ENCODE measurements at places on chromosomes 7 and 10.

DNA sequence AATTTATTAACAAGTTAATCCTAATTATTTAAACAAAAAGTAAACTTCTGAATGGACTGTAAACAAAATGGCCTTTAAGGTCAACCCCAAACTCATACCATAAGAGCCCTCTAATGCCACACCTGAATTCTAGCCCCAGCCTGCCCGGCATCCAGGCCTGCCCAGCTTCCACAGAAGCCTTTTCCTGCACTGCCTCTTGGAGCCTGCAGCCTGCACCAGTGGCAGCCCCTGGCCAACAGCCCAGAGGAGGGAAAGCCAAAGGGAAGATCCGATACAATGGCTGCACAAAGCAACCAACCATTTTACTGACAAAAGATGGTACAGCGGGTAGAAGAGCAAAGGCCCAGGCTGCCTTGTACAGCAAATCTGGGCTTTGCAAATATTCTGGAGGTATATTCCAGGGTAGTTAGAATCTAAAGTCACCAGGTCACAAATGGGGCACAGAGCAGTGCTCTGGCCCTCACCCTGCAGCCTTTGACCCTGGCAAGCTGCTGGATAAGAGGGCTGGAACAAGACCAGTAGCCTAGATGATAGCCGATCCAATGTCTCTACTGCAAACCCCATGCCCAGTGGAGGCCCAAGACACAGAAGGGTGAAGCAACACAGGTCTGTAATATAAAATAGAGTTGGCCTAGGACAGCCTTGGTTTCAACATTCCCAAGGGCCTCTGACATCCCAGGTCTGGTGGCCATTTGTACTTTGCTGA is 12.5 kb upstream of the CH25H start:
- no peak for DNase-seq

DNA sequence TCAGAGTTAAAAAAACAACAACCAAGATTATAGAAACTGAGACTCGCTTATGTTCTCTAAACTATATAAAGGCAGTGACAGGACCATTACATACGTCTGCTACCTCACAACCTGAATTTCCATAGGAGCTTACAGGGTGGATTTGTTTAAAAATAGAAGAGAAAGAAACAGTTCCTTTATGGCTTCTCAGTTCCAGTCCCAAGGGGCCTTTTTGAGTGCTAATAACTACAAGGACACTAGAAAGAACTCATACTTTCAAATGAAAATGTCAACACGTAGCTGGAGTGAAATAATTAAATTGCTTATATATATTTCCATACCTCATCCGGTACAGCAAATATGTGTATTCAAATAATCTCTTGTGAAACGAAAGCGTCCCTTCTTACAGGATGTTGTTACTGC is 19.7 kb downstream of the TSPAN12 start:
- DNase-seq: no peak

- DNase-seq: no peak
Observed at GRCh38 chr7:121278120-121279021, 50.4 kb upstream of the WNT16 start.

DNA sequence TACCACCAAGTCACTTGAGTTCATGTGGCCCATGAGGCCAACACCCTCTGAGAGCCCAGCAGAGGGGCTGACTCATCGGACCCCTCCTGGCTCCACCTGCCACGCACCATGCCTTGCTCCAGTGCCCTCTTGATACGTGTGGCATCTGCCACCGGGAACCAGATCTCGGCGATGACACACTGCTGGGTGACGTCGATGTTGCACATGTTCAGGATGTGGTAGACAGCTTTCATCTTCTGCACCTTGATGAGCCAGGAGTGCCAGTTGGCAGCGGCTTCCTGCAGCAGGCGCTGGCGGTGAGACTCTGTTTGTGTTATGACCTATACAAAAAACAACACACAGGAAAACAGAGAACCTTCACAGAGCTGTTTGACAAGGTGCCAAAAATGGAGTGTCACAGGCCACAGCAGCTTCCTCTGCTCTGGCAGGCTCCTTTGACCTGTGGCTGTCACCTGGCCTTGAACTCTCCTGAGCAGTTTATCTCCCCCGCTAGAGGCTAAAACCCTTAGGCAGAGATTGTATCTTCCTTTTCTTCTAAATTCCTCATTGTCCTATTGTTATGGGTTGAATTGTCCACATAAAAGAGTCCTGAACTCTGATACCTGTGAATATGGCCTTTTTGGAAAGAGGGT is 45.2 kb upstream of the TMEM213 start:
- DNase-seq: peak; percentile 95

GRCh38 chr10:21099291-21100062 is 202.4 kb upstream of the NEBL start:
- DNase-seq: no peak

DNA sequence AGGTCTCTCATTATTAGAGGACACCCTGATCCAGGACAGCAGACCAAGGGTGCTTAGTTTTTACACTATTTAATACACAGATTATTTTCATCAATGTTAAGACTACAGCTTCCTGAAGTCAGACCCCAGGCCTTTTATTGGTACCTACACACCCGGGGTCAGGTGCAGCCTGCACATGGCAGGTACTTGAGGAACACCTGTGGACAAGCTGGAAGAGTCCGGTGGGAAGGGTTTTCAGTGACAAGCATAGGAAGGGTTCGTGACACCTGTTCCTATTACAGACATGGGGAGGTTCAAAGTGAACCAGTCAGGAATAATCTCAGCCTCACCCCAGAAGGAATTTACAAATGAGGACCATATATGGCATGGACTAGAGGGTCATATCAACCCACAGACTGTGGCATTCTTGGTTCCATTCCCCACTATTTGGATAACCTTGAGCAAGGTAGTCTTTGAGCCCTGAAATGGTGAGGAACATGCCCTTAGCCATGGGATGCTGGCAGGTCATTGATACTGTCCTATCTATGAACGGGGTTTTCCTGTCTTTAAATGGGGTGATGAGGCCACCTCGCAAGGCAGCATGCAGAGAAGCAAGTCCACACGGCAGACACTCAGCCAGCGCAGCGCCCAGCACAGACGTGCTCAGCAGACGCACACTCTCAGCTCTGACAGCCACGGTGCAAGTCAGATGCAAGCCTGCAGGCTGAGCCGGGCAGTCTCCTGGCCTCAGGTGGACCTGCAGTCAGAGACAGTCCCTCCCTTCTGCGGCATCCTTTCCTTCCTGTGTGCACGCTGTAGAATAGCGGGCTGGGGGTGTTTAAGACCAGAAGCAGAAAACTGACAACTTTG is 624.9 kb downstream of the PTPRN2 start:
- no peak for DNase-seq

DNA sequence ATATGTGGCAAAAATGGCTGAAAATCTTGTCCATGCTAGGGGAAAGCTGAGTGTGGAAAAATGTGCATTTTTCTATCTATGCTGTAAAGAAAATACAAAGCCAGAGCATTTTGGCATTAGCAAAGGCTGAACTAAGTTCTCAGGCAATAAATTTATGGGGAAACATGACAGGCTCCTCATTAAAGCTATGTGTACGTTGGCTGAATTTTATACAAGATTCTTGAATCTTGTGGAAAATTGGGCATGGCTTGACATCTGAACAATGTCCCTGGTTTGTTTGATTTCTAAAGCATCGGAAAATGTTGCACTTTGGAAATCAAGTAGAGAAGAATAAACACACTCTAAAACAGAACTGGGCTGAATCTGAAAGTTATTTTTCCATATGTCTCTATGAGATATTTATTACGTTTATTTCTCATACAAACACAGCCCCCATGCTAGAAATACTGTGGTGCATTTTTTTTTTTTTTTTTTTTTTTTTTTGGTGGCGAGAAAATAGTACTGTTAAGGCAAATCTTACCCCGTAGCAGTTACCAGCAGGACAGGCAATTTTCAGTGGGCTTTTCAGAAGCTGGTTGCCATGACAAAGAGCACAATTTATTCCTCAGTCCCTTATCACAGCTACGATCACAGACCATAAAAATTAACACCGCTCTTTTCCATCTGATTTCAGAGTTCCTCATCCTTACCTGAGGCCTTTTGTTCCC is 16.9 kb downstream of the CPA1 start:
- no peak for DNase-seq

DNA sequence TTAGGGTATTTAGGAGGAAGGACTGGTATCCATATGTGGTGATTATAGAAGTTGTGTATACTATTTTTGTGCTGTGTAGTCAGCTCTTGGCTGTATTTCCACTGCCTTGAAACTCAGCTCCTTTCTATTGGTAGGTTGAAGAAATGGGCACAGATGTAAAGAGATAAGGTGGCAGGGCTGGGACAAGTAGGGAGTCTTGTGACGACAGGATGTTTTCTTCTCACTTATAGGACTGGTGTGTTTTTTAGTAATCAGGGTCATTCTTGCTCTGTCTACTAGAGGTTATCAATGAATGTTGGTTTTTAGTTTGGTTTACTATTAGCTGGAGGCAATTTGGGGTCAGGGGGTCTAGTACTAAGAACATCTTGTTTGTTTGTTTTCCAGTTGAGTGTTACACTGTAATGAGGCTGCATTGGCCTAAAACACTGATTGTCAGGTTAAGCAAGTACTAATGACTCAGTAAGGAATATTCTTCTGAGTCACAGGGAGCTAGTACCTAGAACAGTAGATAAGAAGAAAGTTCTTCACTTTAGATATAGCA is 11.8 kb downstream of the UBN2 start:
- no peak for DNase-seq

- DNase-seq: no peak
Observed at GRCh38 chr10:5305374-5305773, 59.4 kb upstream of the UCN3 start.

GRCh38 chr7:100476903-100477870 is 1.8 kb downstream of the TSC22D4 start:
- no peak for DNase-seq

- no peak for DNase-seq
Observed at GRCh38 chr10:73998929-73999691, 1.2 kb downstream of the VCL start.

DNA sequence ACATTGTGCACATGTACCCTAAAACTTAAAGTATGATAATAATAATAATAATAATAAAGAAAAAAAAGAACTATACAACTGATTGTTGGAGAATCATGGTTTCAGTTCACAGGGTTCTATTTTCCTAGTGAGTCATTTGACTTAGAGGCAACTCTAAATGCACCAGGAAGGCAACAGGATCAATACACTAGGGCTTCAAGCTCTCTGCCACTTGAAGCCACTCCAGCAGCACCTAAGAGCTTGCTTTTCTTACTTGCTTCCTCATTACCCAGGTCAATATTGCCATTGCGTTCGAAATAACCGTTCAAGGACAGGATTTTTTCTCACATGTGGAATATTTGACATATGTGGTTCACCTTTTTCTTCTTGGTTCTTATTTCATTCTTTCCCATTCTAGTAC is 189.7 kb downstream of the GRM3 start:
- no peak for DNase-seq

DNA sequence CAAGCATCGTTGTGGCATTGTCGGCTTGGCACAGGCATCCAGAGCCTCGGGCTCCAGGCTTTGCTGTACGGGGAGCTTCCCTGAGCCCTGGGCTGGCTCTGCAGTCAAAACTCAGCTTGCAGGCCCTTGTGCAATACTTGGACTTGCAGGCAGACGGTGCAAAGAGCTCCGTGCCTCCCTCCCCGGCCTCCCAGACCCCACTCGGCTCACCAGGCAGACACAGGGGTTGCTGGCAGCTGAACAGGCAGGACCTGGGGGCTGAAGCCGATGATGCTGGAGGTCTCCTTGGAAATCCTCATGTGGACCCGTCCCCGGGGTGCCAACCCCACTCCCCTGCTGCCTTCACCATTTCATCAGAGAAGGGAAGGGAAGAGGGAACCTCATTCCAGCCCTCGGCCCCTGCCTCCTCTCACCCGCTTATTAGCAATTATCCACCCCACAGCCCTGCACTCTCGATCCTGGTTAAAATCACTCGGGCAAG is 59.6 kb upstream of the GNA12 start:
- DNase-seq: no peak

- DNase-seq: no peak
Observed at GRCh38 chr10:49123981-49124950, 8.9 kb upstream of the VSTM4 start.

DNA sequence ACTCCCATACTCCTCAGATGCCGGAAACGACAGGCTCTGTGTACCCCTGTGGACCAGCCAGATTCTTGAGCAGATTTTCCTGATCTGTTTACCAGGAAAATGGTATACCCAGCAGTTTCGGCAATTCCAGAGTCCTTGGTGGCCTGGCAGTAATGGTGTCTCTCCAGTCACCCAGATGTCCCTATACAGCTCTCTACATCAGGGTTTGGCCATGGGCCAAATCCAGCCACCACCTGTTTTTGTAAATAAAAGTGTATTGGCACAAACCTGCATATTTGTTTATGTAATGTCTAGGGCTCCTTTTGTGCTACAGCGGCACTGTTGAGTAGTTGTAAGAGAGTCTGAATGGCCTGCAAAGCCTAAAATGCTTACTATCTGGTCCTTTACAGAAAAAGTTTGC is 491.3 kb downstream of the RPS24 start:
- no peak for DNase-seq

DNA sequence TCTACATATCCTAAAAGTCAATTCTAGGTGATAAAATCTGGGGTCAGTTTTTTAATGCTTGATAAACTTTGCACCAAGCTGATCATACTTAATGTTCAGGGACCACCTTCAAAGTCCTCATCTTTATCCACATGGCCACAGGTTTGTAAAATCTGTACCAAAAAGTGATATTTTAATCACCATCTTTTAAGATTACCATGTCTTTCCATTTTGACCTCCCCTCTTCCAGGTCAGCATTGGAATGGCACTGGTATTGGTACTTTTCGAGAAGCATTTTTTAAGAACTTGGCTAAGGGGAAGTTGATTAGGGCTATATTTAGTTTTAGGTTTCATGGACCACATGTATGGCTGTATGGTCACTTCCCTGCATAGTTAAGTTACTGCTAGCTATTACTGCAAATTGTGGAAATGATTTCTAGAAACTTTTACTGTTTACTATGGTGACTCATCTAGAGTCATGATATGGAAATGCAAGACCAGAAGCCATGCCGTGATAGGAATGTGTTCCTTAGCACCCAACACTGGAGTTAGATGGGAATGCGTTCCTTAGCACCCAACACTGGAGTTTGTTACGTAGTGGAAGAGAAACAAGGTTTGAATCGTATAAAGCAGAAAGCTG is 50.8 kb upstream of the ABLIM1 start:
- no peak for DNase-seq

DNA sequence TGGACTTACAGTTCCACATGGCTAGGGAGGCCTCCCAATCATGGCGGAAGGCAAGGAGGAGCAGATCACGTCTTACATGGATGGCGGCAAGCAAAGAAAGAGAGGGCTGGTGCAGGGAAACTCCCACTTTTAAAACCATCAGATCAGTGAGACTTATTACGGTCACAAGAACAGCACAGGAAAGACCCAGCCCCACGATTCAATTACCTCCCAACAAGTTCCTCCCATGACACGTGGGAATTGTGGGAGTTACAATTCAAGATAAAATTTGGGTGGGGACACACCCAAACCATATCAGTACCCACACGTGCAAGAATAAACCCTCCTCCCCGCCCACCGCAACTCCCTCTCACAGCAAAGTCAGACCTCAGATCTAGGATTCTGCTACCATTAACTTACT is 4.5 kb upstream of the AIFM2 start:
- DNase-seq: no peak

DNA sequence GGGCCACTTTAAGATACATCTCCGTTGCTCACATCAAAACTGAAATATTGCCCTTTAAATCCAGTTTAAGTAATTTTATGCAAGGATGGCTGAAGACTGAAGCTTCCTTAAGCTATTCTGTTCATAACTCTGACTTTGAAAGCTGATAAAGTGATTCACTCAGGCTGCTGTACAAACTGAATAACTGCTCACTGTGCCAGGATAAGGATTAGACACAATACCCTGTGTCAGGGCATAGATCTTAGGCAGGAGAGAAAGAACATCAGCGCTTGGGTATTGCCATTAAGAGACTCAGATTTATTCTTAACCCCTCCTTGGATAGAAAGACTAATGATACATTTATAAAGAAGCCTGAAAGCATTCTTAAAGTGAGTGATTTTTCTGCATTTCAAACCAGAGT is 614.5 kb upstream of the ZWINT start:
- DNase-seq: no peak

Data from SHP77 treated with DMSO at 0.1 percent for 48 hours (cell line).